NCI-H2171 treated with DMSO at 0.1 percent for 48 hours (cell line): ENCODE measurements at places on chromosomes 5 and 9.

DNA sequence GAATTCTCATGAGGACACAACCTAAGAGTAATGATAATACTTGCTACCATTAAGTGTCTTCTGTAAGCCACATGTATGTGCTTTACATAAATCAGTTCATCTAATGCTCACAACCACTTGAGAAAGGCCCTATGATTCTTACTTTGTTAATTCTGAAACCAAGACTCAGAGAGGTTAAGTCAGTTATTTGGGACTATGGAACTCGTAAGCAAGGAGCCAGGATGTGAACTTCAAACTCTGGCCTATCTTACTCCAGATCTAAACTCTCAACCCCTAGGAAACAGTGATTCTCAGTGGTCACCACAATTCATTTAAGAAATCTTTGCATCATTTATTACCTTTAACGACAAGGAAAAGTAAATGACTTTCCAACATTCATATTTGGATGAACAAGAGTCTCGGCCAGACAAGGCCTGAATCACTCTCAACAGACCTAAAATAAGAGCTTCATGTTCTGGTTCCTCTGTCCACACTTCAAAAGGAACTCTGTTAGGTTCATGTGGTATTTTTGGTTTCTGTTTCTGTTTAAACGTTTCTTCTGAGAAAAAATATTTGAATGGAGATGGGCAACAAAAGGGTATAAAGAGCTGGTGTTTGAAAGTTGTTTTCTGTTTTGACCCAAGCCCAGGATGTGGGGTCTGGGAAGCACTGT is 104.8 kb downstream of the LPAR1 start:
- no peak for DNase-seq

- no peak for DNase-seq
Observed at GRCh38 chr9:124792257-124793014, 15.5 kb downstream of the OLFML2A start.

DNA sequence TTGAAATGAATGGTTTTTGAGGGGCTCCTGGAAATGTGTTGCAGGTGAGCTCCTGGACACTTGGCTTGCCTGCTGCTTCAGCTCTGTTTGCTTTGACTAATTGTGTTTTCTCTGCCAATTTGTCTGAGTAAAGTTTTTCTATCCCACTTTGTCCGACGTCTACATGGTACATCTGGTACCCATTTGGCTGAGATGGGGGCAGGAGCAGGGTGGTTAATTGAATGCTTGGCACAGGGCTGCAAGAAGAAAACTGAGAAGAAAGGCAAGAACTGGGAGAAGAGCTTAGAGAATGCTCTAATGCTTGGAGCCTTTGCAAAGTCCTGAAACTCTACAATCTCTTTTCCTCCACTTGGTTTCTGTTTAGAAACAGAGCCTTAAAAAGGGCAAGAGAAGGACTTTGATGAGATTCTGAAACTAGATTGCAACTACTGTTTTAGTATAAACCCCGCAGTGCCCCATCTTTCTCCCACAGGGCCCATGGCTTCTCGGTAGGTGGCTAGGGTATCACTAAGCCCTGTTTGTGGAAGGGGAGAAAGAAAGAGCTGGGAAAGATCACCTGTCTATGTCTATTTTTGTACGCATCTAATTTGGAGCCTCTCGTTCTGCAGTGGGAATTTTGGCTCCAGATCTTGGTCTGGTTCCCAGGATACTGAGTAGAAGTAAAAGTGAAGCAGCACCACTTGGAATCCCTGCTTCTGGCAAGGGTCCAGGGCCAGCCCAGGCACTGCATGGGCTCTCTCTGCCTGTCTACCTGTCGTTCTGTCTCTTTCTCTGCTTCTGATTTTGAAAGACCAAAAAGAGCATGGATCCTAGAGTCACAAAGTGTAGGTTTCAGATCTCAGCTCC is 214.4 kb downstream of the SEMA6A start:
- DNase-seq: peak; percentile 10

DNA sequence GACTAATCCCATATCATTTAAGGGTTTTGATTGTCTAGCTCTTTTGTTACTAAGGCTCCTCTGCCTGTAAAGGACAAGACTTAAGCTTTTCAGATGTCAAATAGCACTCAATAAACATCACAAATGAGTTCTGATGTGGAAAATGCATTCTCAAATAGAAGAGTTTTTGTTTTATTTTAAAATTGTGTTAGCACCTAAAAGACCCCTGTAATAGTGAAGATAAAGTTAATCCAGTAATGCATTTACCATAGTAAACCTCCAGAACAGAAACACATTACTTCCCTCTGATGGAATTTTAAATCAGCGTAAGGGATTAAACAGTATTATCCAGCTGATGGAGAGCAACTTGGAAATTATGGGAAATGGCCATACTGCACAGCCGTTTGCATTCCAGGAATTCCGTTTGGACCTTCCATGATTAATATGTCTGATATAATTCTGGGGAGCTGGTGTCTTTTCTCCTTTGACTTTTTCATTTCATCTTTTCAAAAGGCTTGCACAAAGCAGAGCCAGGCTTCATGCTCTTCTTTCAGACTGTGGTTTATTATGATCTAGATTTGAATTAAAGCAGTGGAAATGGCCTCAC is 105.6 kb downstream of the PPP2R2B start:
- no peak for DNase-seq
